GM12864 (cell line): ENCODE measurements at places on chromosomes 2 and 18.

DNA sequence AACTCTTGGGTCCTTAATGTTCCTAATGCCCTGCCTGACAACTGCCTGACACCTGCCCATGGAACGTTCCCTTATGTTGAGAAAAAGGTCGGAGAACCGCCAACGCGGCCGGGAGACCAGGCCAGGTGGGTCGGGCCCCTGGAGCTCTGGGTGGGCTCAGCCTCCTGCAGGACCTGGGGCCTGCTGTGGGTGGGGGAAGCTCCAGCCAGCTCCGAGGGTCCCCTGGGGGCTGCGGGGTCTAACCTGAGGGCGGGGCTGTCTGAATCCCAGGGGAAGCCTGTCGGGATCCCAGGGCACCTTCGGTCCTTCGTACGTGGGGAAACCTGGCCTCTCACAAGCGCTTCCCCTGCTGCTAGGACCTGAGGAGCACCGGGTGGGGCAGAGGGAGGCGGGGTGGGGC, 296.0 kb downstream of the NDUFA10 start:
- DNase-seq, result no peak

DNA sequence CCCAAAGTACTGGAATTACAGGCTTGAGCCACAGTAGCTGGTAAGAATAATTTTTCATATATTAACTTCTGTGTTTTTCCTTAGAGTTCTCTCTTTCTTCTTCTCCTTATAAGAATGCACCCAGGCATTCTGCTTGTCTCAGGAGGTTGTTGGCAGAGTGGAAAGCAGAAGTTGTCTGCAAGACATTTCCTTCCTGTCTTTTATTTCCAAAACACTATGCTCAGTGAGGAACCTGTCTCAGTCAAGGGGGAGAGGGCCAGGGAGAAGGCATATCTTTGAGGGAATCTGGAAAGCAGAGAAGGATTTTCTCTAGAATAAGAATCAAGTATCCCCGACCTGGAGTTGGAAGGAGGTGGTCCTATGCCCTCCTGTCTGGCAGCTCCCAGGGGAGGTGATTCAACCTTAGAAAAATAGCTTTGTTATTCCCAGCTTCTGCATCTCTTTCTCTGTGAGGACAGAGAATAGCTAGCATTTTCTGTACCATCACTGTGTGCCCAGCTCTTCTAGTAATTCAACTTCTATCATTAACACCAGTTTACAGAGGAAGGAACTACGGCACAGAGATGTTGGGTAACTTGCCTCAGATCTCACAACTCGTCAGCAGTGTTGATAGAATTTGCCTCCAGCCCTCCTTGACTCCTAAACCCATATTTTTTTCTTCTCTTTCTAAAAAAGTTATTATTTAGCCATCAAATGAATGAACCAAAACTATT, 3.8 kb upstream of the LPIN2 start:
- no peak for DNase-seq

GRCh38 chr2:173940208-173941020, 24.8 kb downstream of the SP3 start:
- DNase-seq, result no peak

DNA sequence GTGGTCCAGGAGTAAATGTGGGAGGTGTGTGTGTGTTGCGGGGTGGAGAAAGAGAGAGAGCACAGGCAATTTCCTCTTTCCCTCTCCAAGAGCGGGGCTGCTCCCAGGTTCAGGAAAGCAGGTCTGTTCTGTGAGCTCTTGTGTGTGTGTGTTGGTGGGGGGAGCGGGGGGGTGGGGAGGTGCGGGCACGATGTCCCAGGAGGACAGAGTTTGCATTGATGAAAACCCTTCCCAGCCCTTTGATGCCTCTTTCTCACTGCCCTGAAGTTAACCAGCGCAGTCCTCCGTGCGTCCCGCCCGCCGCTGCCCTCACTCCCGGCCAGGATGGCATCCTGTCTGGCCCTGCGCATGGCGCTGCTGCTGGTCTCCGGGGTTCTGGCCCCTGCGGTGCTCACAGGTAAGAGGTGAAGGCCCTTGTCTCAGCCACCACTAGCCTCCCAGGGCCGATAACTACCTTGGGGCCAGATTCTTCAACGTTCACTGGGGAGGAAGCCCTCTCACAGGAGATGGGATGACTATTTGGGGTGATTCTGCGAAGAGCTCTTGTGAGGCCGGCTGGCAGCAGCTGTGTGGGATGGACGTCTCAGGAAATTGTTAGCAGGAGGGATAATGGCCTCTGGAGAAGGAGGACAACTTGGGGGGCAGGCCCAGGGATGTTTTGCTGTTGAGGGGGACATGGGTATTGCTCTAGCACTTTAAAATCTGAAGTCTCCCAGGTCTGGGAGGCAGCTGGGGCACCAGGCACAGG, at the start of gene SNORC:
SNORC (plus strand) TSS at position 247 of the 748 bp plus-strand sequence; CDS start at position 325, 78 bp downstream.
- no peak for DNase-seq

- no peak for DNase-seq
Observed at GRCh38 chr2:106175086-106175850, 18.8 kb downstream of the UXS1 start.

GRCh38 chr2:69226903-69227302, 160.1 kb downstream of the GFPT1 start:
- DNase-seq, result no peak

- DNase-seq, result no peak
Observed at GRCh38 chr2:237039301-237040031, 46.2 kb upstream of the COPS8 start.

DNA sequence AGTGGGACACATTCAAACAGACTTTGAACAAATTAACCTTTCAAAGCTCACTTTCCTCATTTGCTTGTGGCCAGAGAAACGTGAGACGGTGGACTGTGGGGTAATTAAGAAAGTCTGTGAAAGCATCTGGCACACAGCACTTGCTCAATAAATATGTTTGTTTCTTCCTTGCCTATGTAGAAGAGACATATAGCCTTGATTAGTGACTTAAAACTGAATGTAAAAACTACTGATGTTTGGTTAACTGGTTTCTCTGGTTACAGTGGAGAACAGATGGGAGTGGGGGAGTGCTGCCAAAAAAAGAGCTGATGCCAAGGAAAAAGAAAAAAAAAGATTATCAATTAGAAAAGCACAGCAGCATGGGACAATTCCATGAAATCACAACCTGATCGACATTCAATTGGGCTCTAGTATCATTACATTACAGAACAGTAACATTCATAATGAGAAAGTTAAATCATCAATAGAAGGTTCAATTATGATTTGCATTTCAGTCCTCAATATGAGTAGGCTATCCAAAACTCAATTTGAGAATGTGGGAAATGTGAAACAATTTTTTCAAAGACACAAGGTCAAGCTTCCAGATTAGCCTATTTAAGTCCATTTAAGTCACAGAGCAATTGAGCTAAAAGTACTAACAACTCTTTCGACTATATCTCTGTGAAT, 14.7 kb downstream of the CUL3 start:
- no peak for DNase-seq

DNA sequence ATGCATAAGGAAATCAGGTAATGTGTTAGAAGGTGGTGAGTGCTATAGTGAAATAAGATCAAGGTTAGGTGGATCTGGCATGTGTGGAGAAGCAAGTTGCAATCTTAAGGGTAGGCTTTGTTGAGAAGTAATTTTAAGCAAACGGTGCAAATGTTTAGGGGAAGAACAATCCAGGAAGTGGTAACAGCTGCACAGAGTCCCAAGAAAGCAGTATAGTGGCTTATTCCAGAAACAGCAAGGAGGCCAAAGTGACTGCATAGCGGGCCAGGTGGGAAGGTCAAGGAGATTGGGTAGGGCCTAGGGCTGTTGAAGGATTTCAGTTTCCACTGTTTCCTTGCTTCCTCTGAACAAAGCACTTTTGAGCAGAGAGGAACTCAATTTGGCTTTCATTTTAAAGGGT, 30.0 kb upstream of the RAB1A start:
- no peak for DNase-seq

DNA sequence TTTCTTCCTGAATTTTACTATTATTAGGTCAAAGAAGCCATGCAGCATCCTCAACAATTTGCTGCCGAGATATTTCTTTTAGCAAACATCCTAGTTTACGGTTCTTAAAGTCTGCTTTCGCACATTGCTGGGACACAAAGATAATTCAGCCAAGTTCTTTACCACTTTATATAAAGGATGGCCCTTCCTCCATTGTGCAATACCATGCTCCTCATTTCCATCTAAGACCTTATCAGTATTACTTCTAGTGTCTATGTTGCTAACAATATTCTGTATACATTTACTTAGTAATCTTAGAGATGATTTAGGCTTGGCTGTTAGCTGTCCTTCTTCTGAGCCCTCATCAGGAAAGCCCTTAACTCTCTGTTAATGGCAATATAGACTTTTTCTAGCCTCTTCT, 8.0 kb upstream of the REG1A start:
- DNase-seq, result no peak

DNA sequence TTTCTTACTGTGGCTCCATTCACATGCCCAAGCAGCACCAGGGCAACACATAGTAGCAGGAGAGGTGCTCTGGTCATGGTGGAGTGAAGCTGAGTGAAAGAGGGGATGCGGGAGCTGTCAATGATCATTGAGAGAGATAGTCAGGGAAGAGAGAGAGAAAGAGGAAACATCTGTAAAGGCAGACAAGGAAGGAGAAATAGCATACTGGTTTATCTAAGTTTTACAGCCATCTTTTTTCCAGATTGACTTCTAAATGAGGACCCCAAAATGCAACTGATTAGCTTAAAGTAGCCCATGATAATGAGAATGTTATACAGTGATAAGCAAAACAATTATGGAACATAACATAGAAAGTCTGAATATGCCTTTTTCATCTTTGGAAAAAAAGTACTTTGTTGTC, at the start of gene C2orf66:
C2orf66 (minus strand) TSS at position 96 of the 400 bp plus-strand sequence; CDS start at position 77, 19 bp downstream.
- no peak for DNase-seq

- DNase-seq, result no peak
Observed at GRCh38 chr2:234682492-234683228, 185.8 kb upstream of the ARL4C start.

GRCh38 chr2:28296243-28296642, 96.4 kb upstream of the FOSL2 start:
- DNase-seq, result no peak
